ENCODE measurements at places on chromosomes 1 and 21. TPM values are rescaled to one million over a fixed set of nuclear protein-coding genes. Genes with fewer than 3 reads are reported as not detected.

- no peak for DNase-seq
Measured at GRCh38 chr1:25867210-25867991, 8.1 kb downstream of the PAQR7 start.

DNA sequence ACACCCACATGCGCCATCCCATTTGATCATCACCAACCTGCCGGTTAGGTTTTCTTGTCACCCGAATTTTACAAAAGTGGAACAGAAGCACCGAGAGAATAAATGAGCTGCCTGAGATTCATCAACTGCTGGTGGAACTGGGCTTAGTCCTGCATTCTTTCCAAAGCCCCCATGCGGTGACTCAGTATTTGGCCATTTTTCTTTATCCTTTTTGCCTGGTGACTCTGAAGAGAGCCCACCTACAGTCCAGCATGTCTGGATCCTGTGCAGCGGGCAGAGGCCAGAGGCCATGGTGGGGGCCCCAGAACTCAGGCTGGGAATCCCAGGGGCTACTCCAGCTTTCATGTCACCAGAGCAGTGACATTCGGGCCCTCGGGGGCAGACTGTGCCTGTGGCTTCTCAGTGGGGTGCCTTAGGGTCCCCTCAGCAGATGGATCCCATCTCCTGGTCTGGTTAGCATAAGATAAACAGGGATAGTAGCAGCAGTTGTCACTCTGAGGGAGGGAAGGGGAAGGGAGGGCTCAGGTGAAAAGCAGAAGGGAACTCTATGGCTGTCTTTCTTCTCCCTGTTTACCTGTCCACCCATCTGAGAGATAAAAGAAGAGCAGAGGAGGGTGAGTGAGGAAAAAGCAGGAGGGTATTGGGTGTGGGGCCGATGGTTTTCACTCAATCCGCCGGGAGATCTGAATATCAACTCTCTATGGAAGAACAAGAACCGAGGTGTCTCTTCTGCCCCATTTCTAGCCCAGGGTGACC lies 63.2 kb downstream of the KIF26B start:
- DNase-seq, result no peak

GRCh38 chr21:35019631-35020032 lies 29.5 kb downstream of the RUNX1 start:
- no peak for DNase-seq

DNA sequence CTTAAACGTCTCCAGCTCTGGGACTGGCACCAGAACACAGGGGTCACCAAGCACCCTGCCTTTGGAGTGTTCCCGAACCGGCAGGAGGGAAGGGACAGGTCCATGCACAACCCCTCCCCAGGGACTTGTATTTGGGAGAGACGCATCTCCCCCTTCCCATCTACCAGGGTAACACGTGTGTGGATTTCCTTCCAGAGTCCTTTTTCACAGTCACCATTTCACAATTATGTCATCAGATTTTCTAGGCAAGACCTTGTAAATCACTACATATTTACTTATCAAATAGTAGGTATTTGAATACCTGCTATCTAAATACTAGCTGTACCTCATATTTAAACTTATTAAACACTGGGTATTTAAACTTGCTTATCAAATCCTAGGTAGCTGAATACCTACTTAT lies 57.4 kb upstream of the AJAP1 start:
- DNase-seq, result no peak

DNA sequence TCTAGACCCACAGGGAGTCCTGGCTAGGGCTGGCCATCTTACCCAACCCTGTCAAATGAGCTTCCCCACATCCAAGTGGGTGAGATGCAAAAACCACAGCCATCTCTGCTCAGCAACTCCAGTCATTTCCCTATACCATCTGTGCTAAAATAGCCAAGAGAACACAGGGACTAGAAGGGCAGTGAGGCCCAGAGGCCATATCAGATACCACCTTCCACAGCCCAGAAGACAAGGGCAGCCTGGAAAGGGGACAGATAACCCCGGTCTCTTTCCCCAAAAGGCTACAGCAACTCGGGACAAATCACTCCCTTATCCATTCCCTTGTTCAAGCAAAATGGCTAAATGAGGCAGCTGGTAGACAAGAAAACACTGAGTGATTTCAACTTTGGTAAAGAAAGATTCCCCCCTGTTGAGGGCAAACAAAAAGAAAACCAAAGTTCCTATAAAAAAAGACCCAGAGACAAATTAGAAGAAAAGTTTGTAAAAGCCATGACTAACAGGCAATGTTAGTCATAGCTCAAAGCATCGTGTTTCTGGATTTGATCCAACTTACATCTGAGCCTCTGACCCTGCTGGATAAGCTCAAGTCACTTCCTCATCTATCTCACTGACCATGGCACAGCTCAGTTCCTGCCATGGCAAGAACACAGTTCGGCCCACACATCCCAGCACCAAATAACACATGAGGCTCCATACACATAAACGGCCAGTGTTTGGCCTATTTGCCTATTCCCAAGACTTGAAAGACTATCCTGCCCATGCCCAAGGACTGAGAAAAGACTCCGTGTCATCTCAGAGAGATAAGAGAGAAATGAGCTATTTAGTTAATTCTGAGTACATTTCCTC lies 3.1 kb downstream of the LAMB3 start:
- DNase-seq, result peak; percentile 63

GRCh38 chr1:56374026-56374974 lies 205.1 kb downstream of the PLPP3 start:
- DNase-seq, result no peak

DNA sequence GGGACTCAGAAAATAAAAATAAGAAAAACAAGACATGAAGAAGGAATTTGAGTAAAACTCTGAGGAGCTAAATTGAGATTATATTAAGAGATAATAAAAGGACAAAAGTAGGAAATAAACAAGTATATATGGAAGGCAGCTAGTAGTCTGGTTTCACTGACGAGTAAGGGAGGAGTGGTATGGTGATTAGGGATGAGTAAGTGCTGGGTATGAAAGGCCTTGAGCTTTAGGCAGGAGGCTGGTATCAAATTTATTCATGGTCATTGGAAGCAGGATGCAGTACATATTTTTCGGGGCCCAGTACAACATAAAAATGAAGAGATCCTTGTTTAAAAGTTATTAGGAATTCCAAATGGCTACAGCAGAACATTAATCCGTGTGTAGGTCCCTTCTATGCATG lies 789.7 kb upstream of the PRMT6 start:
- no peak for DNase-seq

The LY9 gene
- total RNA-seq, result not detected

- DNase-seq, result no peak
Measured at GRCh38 chr1:238401144-238401543, 510.4 kb upstream of the ZP4 start.

- no peak for DNase-seq
Measured at GRCh38 chr1:243734308-243734695, 115.7 kb downstream of the AKT3 start.

DNA sequence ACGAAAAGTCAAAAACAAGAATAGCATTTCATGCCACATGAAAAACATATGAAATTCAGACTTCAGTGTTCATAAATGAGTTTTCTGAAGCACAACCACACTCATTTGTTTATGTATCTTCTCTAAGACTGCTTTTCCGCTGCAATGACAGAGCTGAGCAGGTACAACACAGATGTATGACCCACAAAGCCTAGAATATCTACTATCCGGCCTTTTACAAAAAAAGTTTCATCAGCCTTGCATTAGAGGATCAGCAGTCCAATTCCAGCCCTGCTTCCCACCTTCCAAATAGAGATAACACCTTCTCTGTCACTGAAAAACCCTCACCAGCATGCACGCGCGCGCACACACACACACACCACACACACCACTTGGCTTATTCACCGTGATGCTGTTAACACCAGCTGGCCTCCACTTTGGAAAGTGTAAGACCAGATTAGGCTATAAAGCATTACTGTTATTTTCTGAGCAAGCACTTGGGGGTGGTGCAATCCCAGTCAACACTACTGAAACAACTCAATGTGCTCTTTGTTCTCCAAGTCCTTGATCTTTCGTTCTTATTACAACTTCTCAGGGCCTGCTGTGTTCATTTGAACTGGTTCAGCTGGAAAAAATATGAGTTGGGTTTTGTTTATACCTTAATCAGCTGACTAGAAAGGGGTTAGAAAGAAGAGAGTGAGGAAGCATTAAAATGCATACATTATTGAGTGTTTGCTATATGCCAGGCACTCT lies 90.0 kb downstream of the GLUL start:
- DNase-seq, result no peak

- no peak for DNase-seq
Measured at GRCh38 chr21:28767523-28767922, 225.2 kb downstream of the LTN1 start.

DNA sequence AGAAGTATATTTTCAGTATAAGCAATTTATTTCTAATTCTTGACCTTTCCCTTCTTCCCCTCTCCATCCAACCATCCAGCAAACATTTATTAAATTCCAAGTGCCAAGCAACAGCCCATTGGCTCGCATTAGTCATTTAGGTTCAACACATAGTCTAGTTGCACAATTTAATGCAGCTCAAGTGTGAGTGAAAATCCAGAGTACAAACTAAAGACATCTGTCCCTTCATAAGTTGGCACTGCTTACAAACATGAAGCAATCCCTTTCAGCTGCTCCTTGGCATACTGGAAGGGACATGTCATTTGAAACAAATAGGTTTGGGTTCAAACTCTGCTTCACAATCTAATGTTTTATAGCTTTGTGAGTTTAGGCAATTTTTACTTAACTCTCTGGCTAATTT lies 10.7 kb downstream of the CASQ2 start:
- DNase-seq, result no peak

The CLIC6 gene
- not detected for total RNA-seq

- no peak for DNase-seq
Measured at GRCh38 chr21:36045993-36046392, 14.3 kb downstream of the SETD4 start.

DNA sequence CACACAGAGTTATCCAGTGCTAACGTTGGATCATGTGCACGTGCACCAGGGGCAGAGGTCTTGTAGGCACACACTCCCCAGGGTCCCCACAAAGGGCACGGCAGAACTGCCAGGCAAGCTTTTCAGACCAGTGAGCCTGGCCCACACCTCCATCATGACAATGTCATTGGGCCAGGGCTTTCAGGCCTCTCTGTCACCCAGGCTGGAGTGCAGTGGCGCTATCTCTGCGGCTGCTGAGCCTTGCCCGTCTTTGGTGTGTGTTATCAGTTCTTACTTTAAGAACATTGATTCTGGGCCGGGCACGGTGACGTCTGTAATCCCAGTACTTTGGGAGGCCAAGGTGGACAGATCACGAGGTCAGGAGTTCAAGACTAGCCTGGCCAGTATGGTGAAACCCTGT lies 44.2 kb downstream of the PKNOX1 start:
- no peak for DNase-seq

GRCh38 chr1:231192620-231193163 lies 30.8 kb downstream of the TRIM67 start:
- no peak for DNase-seq

DNA sequence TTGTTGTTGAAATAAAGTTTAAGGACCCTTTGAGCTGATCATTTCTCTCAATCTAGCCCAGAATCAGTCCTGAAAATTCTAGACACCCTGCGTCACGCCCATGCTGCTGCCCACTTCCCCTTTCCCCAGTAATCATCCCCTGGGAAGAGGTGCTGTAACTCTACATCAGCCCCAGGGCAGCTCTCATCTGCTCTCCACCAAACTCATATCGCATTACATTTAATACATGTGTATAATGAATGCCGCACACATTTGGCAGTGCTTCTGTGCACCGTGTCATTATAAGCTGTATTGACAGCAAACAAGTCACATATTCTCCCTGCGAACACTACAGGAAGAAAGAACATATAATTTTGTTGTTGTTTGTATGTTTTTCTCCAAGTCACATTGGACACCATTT lies 539.7 kb upstream of the DAB1 start:
- DNase-seq, result no peak

DNA sequence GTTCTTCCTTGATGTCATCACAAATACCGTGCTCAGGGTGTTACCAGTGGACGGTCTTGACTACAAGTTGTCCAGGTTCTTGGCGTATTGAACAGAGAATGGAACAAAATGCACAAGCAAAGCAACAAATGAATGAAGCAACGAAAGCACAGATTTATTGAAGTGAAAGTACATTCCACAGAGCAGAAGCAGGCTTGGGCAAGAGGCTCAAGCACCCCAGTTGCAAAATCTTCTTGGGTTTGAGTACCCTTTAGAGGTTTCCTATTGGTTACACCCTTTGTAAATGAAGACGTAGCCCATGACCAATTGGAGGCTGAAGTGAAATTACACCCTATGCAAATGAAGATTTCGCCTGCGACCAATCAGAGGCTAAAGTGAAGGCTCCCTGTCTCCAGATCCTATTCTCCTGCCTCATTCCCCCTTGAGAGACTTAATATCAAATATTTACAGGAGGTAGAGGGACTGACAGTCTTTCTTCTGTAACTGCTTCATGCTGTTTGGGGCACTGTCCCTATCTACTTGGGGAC lies 38.3 kb downstream of the YY1AP1 start:
- peak; percentile 98 for DNase-seq

DNA sequence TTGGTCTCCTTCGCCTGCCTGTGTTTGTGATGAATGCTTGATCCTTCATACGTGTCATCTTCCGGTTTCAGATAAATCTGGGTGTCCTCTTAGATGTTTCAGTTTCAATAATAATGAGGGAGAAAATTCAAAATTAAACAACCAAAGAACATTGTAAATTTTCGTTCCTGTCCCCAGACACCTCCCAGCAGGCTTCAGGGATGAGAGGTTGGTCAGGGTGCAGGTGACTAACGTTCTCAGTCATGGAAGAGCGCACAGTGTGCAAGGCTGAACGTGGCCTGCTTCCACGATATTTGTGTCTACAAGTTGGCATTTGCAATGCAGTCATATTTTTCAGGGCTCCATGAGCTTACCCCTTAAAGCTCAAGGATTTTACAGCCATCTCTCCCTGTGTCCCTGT lies 147.1 kb upstream of the ARHGEF16 start:
- no peak for DNase-seq

DNA sequence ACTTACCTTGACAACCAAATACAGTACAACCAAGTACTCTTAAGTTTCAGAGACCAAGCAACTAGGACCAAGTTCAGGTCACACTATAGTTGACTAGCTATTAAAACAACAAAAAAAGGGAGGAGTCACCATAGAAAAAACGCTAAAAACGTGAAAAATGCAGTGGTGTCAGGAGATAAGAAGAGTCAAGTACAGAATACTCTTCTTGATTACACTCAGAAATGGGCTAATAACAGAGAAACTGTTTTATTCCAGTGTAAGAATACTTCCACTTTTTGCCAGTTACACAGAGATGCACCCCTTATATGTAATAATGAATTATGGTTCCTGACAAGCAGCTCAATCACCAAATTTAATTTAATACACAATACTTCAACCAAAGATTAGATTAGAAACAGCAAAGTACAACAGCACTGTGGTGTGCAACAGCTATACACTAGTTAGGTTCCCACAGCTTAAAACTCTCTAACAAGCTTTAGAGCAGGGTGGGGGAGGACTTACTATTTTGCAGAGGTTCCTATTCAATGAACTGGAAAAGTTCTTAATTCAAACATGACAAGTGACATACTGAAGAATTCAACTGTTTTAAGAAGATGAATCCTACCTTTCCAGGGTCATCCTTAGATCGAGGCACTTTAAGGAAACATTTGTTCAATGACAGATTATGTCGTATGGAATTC lies 70.4 kb downstream of the FOXJ3 start:
- no peak for DNase-seq

- DNase-seq, result no peak
Measured at GRCh38 chr1:29708796-29709703, 472.7 kb downstream of the PTPRU start.

Data from NCI-H460 (cell line).